ENCODE measurements at places on chromosomes 13 and 19. TPM values are rescaled to one million over a fixed set of nuclear protein-coding genes. Genes with fewer than 3 reads are reported as not detected.
A peak's percentile ranks its signal among the peaks of the same experiment; 100 is the strongest.

GRCh38 chr13:107450931-107451330, 764.4 kb downstream of the LIG4 start:
- DNase-seq: no peak

DNA sequence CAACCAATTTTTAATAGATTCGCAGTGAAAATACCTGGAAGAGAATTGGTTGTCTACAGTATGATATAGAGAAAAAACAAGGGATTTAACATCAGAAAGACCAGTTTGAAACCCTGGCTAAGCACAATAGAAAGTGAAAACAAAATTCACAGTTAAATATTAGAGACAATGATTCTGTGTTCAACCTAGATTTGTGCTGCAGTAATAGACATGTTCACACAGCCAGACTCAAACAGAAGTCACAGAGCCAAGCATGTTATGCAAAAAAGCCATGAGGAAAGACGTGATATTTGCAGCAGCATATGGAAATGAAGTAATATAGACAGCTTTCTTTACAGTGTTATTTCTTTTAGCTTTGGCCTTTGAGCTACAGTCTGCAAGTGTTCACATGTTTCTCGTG, 48.1 kb downstream of the SCEL start:
- DNase-seq: no peak

Gene RDH8
- not detected for total RNA-seq

DNA sequence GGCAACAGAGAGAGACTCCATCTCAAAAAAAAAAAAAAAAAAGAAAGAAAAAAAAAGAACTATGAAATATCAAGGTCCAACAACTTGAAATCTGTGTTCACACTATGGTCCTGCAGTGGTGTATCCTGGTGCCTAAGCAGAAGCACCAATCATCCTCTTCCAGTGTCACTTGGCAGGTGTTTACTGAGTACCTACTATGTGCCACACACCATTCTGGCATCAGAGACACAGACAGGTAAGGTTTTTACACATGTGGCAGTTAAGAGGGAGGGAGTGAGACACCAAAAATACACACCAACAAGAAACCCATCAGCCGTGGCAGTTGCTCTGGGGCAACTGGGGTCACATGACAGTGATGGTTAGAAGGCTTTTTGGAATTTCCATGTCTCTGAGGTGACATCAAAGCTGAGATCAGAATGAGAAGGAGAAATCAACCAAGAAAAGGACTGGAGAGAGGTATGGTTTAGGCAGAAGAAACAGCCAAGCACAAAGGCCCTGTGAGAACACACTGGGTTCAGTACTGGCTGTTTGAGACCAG, 17.6 kb downstream of the PBX4 start:
- DNase-seq: no peak

Gene PLPP2
- total RNA-seq: 46.4 TPM

DNA sequence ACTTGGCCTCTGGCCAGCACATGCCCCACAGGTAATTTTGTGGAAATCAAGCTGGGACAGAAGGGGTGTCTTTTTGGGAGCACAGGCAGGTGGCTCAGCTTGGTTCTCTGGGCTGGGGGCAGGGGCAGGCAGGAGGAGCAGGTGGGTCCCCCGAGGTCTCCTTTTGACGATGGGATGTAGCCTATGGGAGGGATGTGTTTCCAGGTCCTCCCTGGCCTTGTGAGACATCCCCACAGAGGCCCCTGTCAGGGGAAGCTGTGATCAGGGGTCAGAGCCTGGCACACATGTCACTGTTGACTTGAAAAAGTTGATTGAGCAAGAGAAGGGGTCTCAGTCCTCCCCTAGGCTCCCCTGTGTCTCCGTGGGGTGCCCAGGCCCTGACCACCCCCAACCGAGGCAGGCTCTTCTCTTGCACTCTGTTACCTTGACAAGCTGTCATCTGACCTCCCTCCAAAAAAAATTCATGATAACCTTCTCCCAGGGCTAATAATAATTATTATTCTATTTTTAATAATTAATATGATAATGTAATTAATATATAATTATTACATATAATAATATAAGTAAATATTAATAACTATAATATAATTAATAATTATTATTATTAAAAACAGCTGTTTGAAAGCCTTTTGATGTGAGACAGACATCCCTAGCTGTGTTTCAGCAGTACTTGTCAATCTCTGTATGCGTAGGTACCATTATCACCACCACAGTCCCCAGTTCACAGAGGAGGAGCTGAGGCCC, 116.2 kb downstream of the ZDHHC20 start:
- DNase-seq: no peak

GRCh38 chr19:48967346-48968178, 2.5 kb downstream of the FTL start:
- DNase-seq: no peak

GRCh38 chr13:112996671-112997091, 27.7 kb downstream of the MCF2L start:
- peak; percentile 54 for DNase-seq

Data from stomach (tissue), 19 donors.